ENCODE measurements at places on chromosomes 4 and X. TPM values are rescaled to one million over a fixed set of nuclear protein-coding genes. Genes with fewer than 3 reads are reported as not detected.

GRCh38 chr4:44859477-44859876, 133.1 kb upstream of the GNPDA2 start:
- DNase-seq = no peak

DNA sequence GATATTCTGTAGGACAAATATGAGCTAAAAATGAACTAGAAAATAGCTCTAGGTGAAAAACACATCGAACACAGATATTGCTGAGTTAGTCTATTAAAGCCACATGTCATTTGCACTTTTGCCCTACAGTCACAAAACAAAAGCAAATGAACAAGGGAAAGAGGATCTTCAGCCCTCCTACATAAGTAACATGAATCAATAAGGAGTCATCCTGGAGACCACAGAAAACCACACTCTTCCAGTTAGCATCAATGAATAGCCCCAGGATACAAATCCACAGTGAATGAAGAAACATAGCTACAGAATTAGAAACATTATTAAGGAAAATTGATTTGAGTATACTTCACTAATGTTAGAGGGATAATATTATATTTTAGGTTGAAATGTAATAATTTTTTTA, 311.4 kb downstream of the MAPK10 start:
- DNase-seq = no peak

DNA sequence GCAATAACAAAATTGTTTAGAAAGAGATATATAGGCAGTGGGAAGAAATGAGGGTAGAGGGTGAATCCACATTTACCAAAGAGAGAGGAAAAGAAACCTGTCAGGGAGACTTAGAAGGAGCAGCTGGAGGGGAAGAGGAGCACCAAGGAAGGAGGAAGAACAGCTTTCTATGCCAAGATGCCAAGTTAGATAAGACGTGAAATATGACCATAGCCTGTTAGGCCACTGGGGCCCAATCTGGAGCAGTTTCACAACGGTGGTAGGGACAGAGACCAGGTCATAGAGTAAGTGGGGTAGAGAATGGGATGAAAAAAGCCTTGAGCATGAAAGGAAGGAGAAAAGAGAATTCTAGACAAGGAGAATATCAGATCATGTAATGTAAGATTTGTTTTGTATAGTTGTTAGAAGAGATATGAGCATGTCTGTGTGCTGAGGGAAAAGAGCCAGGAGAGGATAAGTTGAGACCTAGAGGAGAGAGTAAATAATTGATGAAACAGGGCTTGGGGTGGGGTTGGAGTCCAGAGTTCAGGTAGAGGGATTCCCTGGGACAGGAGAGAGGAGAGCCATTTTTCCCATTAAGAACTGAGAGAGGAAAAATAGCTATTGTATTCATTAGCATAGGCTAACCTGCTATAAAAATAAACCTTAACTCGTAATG, 4.4 kb upstream of the SOWAHB start:
- DNase-seq = no peak

DNA sequence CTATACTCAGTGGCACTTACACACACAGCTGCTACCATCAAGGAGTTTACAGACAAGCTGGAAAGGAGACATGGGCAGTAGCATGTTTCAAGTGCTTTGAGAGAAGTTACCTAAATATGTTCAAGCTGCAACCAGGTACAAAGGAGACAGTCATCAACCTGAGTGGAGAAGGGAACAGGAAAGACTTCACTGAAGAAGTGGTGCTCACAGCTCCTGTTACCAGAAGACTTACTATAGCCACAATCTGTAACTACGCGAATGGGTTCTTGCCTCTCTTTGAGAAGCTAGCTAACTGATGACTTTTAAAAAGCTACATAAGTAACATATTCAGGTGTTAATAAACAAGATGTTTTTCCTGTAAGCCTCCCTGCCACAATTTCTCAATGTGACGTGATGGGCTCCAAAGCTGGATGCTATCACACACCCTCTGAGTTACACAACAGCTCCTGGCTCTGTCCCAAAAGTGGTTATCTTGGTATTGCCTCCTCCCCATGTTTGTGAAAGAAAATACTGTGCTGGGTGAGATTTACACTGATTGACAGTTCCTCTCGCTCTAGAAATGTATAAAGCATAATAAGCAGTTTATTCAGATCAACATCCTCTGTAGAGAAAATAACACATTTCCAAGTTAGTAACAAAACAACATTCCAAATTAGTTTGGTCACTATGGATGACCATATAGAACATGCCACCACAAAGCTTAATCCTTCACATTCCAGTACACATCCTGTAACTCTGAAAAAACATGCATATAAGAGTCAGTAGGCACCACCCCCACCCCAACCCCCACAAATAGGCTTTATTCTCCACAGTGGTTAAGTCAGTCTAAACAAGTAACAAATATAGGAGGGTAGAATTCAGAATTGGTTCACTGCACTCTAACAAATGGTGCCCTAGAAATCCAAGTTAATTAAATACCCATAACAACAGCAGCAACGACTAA, 81.8 kb downstream of the FRYL start:
- DNase-seq = peak; percentile 35

- peak; percentile 84 for DNase-seq
Observed at GRCh38 chr4:124711471-124712371, 811 bp downstream of the ANKRD50 start.

DNA sequence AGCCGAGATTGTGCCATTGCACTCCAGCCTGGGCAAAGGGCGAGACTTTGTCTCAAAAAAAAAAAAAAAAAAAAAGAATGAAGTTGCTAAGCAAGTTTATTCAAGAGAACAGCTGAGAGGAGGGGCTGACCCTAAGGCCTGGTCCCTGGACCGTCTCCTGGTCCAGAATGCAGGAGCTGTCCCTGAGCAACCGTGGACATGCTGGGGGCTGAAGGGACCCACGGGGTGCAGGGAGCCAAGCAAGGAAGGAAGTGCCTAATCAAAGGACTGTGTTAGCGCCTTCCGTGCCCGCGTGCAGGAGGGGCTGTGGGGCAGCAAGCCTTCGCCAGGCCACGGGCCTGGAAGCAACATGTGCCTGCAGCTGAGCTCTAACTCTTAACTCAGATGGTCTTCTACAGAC, 39.1 kb upstream of the CDKN2AIP start:
- DNase-seq = no peak

GRCh38 chrX:102715967-102716366, 3.7 kb downstream of the GPRASP2 start:
- no peak for DNase-seq

GRCh38 chrX:2508648-2509335, 8.0 kb upstream of the DHRSX start:
- DNase-seq = no peak

DNA sequence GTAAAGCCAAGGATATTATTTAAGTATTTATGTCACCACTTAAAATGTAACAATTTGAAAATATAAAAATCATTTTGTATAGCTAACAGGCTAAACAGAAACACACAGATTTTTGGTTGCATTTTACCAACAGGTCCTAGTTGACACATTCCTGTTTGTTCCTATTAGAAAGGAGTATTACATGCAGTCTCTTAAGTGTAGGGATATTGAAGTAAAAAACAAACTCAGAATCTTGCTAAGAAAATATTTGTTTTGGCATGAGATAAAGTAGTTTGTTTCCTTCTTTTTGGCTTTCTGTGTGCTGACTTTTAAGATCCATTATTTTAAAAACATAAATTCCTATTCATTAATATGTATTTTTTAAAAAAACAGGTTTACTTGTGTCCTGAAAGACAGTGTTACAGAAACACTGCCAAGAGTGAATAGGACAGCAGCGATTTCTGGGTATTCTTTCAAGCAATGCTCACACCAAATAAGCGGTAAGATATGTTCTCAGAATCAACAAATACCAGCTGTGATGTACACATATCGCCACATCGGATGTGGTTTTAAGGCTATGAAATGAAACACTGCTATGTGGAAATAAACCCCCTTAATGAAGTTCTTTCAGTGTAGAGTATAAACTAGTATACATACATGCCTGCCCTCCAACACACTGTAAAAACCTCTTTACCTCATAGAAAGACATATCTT, 6.9 kb downstream of the F11 start:
- no peak for DNase-seq

GRCh38 chr4:1008840-1009541, 2.4 kb upstream of the FGFRL1 start:
- peak; percentile 16 for DNase-seq

DNA sequence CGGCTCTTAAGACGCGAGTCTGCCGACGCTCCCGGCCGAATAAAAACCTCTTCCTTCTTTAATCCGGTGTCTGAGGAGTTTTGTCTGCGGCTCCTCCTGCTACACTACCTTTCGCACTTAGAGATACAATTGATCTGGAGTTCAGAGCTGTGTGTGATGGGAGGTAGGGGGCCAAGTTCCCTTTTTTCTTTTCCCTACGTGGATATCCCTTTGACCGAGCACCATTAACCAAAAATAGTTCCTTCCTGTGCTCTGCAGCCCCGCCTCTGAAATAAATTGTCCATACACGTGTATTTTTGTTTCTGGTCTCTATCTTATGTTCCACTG, 555 bp upstream of the PGM2 start:
- peak; percentile 39 for DNase-seq

DNA sequence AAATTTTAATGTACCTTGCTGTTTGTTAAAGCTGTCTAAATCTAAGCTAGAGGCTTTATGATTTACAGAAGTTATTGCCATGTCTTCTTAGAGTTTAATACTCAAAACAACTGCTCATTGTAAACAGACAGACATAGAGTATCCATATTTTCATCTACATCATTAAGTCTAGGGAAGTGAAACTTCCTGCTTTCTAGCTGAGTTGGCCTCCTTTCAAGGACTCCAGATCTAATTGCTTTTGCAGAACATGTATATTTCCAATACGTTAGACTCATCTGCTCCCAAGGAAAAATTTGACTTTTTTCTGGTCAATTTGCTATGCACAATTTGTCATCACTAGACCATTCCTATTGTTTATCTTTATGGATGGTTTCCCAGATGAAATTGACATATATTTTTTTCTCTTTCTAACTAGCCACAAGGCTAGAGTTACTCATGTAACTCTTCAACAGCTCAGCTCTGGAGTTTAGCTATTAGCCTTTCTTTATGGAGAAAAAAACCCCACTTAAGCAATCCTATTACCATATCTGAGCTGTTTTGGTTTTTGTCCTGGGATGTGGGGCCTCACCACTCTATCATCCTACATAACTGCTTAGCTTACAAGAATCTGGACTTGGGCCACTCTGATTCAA, 122.9 kb downstream of the PPA2 start:
- no peak for DNase-seq

DNA sequence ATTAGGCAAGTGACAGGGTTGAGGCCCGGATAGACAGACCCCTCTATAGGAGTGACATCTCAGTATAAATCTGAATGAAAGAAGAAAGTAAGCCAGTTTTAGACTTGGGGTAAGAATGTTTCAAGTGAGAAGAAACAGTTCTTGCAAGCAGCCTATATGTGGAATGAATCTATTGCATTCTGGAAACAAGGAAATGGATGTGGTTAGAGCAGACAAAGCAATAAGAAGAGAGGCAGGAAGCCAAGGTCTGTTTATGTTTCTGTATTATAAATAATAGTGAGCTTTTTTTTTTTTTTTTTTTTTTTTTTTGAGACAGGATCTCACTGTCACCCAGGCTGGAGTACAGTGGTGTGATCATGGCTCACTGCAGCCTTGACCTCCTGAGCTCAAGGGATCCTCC, 255.8 kb downstream of the UNC5C start:
- DNase-seq = no peak

GRCh38 chr4:13292372-13292771, 191.8 kb downstream of the RAB28 start:
- no peak for DNase-seq

- DNase-seq = no peak
Observed at GRCh38 chr4:17670423-17670822, 56.0 kb downstream of the MED28 start.

- DNase-seq = peak; percentile 67
Observed at GRCh38 chrX:118644378-118644777, 83.0 kb upstream of the IL13RA1 start.

GRCh38 chrX:104695593-104695992, 129.6 kb downstream of the IL1RAPL2 start:
- DNase-seq = no peak

The ATOH1 gene
- not detected for total RNA-seq

The DCAF8L1 gene
- total RNA-seq = not detected

The ARHGAP10 gene
- 4.8 TPM for total RNA-seq

The TEX13D gene
- total RNA-seq = not detected

The DCAF8L2 gene
- not detected for total RNA-seq

The ZCCHC18 gene
- 1.4 TPM for total RNA-seq

The SMC1A gene
- 8.9 TPM for total RNA-seq
